ENCODE measurements at places on chromosomes 1 and 21.

- DNase-seq, result no peak
Measured at GRCh38 chr1:51439053-51439452, 80.0 kb downstream of the EPS15 start.

GRCh38 chr1:154987326-154987725 is 4.2 kb downstream of the FLAD1 start:
- DNase-seq, result no peak

DNA sequence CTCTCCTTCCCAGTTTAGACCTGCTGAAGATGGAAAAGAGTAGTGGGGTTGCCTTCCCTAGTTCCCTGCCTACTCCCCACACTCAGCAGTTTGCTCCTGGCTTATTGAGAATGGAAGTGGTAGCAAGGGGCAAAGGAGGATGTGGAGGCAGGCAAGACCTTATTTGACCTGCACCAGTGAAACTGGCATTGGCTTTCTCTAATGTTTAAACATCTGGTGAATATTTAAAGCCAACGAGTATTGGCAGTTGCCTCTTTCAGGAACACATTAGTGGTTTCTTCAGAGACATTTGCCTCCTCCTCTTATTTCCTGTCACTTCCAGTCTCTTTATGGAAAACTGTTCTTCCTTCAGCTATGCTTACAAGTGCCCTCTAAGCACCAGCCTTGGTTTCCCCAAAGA is 62.4 kb upstream of the VAV3 start:
- no peak for DNase-seq

DNA sequence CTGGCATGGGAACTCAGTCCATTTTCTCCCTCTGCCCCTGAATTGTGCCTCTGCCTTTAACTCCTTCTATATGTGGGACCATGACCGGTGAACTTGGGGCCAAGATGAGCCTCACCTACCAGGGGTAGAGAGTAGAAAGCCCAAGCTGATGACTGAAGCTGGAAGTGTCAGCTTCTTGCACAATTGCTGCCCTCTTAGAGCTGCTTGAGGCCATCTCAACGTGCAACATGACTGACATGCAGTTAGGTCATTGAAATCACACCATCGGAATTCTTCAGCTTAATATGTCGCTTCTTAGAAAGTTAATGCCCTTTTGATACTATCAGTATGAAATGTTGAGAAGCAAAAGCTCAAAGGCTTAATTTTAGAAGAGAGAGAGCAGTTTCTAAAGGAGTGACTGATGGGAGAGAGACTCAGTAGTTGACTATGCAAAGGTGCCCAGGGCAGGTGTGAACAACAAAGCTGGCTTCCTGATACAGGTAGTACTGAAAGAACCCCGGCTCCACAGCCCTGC is 89.4 kb upstream of the UBE2U start:
- no peak for DNase-seq

DNA sequence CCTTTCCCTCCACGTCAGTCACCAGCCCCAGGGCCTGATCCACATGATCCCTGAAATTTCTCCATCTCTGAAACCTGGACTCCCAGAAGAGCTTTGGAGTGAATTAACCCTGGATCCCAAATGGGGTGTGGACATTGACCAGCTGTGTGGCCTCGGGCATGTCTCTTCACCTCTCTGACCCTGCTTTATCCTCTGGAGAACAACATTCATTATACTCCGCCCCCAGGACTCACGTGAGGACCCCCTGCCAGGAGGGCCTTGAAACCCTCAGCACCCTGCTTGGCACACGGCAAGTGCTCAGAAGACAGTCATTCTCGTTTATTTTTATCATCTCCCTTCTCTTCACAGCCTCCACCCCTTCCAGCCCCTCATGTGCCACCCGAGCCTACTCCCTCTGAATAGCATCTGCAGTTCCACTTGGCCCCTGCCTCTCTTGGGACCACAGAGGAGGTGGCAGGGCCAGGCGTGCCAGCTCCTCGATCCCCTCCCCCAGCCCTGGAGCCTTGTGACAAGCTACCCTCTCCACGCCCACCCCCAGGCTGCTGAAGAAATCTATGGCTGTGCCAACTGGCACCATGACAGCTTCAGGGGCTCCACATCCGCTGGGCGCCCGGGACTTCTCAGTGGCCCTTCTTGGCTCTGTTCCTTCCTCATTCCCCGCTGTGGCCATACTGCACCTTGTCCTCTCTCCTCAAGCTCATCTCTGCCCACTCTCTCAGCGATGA is 18.0 kb downstream of the ADGRB2 start:
- DNase-seq, result no peak

GRCh38 chr1:227299241-227299627 is 19.1 kb downstream of the CDC42BPA start:
- no peak for DNase-seq

- no peak for DNase-seq
Measured at GRCh38 chr1:65002156-65002507, 35.8 kb upstream of the JAK1 start.

GRCh38 chr1:67441739-67442281 is 11.6 kb upstream of the SERBP1 start:
- DNase-seq, result no peak

GRCh38 chr1:14137411-14138134 is 437.6 kb downstream of the PRDM2 start:
- no peak for DNase-seq

DNA sequence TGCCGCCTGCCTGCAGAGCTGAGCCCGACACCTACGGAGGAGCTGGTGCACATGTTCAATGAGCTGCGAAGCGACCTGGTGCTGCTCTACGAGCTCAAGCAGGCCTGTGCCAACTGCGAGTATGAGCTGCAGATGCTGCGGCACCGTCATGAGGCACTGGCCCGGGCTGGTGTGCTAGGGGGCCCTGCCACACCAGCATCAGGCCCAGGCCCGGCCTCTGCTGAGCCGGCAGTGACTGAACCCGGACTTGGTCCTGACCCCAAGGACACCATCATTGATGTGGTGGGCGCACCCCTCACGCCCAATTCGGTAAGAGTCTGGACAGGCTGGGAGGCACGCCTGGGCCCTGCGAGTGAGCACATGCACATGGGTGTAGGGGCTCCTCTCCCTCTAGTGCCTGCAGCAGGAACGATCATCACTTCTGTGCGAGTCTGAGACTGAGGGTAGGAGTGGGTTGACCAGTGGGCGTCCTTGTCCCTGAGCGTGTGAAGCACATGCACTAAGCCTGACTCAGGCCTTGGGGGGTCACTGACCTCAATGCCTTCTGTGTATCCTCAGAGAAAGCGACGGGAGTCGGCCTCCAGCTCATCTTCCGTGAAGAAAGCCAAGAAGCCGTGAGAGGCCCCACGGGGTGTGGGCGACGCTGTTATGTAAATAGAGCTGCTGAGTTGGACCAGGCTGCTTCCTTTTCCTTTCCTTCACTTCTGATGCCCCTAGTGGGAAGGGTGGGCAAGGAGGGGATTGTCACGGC is 6.9 kb downstream of the DMAP1 start:
- no peak for DNase-seq

- no peak for DNase-seq
Measured at GRCh38 chr1:96291468-96291867, 430.1 kb upstream of the PTBP2 start.

DNA sequence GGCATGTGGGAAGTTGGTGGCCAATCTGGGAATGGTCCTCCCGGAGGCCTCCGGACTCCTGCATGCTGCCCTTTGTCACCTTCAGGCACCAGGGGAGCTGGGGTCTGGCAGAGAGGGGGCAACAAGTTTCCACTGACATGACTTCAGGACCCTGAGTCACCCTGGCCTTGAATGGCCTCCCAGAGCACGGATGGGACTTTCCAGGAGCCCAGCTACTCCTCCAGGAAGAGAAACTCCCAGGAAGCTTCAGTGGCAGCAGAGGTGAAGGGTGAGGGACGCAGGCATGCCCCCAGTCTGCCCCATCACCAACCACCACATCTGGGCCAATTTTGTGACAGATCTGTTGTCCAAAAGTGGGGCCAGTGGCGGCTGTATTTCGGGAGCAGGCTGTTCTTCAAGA is 55.9 kb upstream of the WASF2 start:
- DNase-seq, result no peak

GRCh38 chr1:1080951-1081310 is 6.8 kb upstream of the RNF223 start:
- DNase-seq, result no peak

GRCh38 chr21:16522548-16522947 is 792.8 kb downstream of the USP25 start:
- no peak for DNase-seq

GRCh38 chr1:90716552-90717355 is at the start of gene BARHL2:
TSS of gene BARHL2 (minus strand) at chr1:90717302. CDS start at chr1:90717195, 107 bp downstream.
- no peak for DNase-seq

GRCh38 chr1:172699111-172699510 is 40.2 kb downstream of the FASLG start:
- DNase-seq, result no peak

GRCh38 chr1:121458291-121459048 is 273.7 kb downstream of the SRGAP2C start:
- no peak for DNase-seq

- no peak for DNase-seq
Measured at GRCh38 chr1:77781683-77782082, 2.2 kb downstream of the MIGA1 start.

- no peak for DNase-seq
Measured at GRCh38 chr1:54806931-54807611, 5.9 kb upstream of the TTC22 start.

DNA sequence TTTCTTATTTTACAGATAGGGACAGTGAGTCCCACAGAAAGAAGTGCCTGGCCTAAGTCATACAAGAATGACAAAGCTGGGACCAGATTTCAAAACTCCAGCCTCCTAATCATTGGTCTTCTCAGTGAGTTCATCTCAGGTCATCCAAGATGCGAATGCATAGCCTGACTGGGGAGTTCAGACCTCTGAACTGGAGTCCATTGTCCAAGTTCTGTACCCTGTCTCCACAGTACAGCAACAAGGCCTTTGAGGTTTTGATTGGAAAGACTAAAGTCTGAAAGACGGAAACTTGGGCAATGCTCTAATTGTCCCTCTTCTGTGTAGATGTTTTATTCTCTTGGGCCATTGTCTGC is 62.0 kb downstream of the TNN start:
- DNase-seq, result no peak

DNA sequence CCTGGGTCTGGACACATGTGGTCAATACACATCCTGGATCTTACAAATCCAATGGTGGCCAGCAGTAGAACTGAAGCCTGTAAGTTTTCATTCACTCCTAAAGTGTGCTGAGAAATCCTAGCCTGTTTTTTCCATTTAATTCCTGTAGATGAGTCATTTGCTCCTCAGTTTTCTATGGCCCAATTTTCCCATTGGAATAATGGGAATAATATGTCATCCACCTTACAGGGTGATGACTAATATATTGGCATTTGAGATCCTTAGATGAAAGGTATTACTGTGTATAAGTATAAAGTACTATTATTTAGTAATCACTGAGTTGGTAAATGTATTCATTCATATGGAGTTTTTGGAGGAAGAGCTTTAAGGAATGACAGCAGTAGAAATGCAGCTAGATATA is 89.7 kb upstream of the ADAR start:
- DNase-seq, result no peak

DNA sequence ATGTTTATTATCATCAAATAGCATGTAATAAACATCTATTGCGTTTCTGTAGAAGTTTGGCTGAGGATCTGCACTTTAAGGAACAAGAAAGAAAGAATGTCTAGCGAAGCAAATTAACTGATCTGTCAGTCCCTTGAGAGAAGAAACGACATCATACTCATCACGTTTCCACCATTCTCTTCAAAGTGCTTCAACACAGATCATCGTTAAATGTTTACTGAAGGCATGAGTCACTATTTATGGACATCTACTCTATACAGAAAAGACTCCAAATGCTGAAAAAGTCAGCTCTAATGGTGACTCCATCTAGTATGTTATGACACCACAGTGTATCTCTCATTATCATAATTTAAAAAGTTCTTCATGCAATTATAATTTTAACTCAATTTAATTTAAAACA is 369.1 kb downstream of the RGS7 start:
- no peak for DNase-seq

- no peak for DNase-seq
Measured at GRCh38 chr1:70899735-70900134, 147.9 kb downstream of the PTGER3 start.

GRCh38 chr1:220552672-220553260 is 24.8 kb downstream of the MARK1 start:
- no peak for DNase-seq

- no peak for DNase-seq
Measured at GRCh38 chr1:246587032-246587431, 20.8 kb downstream of the CNST start.

DNA sequence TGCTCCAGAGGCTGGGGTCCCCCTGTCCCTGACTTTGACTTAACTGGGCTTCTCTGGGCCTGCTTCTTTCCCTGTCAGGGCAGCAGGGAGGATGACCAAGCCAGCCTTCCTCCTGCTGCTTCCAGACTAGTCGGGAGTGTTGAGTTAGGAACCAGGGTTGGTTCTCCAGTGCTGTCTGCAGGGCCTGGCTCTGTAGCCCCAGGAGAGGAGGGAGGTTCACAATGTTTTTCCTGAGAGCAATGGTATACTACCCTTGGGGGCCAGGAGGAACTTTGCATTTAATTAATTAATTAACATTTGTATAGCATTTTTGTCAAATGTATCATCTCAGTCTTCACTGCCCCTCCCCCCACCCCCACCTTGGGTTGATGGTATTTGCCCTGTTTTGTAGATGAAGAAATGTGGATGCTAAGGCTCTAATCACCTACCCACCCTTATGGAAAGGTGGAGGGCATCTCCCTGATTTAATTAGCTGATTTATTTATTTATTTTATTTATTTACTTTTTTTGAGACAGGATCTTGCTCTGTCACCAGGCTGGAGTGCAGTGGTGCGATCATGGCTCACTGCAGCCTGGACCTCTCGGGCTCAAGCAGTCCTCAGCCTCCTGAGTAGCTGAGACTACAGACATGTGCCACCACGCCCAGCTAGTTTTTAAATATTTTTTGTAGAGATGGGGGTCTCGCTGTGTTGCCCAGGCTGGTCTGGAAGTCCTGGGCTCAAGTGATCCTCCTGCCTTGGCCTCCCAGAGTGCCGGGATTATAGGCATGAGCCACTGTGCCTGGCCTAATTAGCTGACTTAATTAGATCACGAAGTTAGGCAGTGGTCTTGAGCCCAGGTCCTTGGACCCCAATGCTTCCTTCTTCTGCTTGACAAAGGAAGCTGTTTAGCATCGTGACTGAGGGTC is 6.6 kb downstream of the H6PD start:
- no peak for DNase-seq

DNA sequence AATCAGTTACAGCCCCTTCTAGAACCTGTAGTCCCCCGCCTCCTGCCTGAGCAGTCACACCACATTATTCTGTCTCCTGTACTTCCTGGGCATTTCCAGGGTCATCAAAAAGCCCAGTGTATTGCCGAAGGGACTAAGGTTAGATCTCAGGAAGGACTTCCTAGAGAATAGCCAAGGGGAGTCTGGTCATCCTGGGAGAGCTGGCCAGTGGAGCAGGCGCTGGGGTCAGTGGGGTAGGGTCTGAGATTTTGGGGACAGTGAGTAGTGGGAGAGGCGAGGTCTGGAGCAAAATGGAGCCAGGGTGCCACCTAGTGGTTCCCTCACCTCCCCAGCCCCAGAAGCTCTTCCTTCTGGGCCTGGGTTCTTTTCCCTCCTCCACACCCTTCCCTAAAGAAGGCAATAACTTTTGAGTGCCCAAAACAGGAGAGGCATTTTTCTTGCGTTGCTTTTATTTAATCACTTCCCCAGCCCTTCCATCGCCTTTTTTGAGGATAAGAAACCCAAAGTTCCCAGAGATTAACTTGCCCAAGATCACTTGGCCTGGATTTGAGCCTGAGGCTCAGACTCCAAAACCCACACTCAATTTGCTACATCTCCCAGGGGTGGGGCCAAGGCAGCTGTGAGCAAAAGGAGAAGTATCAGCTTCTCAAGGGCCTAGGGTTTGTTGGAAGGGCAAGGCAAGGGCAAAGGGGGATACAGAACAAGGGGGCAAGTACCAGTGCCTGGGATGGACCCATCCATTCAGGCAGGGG is 7.3 kb upstream of the PMVK start:
- no peak for DNase-seq
